Transverse colon (tissue), 4 donors: ENCODE measurements at places on chromosomes 12 and 14. TPM values are rescaled to one million over a fixed set of nuclear protein-coding genes. Genes with fewer than 3 reads are reported as not detected.

GRCh38 chr14:104393898-104394381, 185.6 kb upstream of the C14orf180 start:
- H3K4me1 ChIP-seq = no peaks in the 10 kb centered on the region
- H3K4me3 ChIP-seq = no peak overlapping the region
- no peak overlapping the region for H3K27ac ChIP-seq
- DNase-seq = peak; percentile 59
- no peaks in the 10 kb centered on the region for H3K27me3 ChIP-seq

DNA sequence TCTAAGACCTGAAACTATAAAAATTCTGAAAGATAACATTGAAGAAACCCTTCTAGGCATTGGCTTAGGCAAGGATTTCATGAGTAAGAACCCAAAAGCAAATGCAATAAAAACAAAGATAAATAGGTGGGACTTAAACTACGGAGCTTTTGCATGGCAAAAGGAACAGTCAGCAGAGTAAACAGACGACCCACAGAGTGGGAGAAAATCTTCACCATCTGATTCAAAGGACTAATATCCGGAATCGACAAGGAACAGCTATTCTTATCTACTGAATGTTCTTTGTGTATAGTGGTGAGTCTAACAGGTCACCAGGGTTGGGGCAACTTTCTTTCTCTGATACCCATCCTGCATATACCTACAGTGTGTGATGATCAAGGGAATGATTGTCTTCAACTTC, 198.6 kb downstream of the CCDC91 start:
- no peak overlapping the region for H3K27ac ChIP-seq
- H3K4me1 ChIP-seq = no peaks in the 10 kb centered on the region
- H3K4me3 ChIP-seq = no peak overlapping the region
- no peaks in the 10 kb centered on the region for H3K27me3 ChIP-seq
- no peaks in the 10 kb centered on the region for H3K36me3 ChIP-seq
- DNase-seq = no peak

DNA sequence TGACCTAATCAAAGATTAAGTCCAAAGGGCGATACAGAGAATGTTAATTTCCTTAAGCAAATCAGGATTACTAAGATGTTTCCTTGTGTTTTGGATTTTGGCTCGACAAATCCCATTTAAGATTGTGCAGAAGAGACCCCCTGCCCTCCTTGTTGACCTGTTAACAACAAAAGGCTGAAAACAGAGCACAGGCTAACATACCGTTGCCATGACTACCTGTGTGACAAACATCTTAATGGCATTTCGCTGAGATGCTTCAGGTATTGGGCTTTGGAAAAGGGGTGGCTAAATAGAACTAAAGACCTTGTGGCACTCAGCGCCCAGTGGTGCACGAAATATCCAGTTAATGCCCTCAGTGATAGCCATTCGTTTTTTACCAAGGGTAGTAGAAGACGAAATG, 1532.3 kb upstream of the TMEM132C start:
- no peaks in the 10 kb centered on the region for H3K27me3 ChIP-seq
- no peak overlapping the region for H3K27ac ChIP-seq
- DNase-seq = no peak
- no peak overlapping the region for H3K4me3 ChIP-seq
- no peaks in the 10 kb centered on the region for H3K4me1 ChIP-seq

PTPRR gene
- total RNA-seq = 31.4 TPM

WNT1 gene
- total RNA-seq = not detected

EIF2B1 gene
- total RNA-seq = 46.0 TPM

SLC17A8 gene
- 21.8 TPM for total RNA-seq

TEAD4 gene
- 4.2 TPM for total RNA-seq

CPNE6 gene
- not detected for total RNA-seq
